ENCODE measurements at places on chromosomes 1 and 21.

DNA sequence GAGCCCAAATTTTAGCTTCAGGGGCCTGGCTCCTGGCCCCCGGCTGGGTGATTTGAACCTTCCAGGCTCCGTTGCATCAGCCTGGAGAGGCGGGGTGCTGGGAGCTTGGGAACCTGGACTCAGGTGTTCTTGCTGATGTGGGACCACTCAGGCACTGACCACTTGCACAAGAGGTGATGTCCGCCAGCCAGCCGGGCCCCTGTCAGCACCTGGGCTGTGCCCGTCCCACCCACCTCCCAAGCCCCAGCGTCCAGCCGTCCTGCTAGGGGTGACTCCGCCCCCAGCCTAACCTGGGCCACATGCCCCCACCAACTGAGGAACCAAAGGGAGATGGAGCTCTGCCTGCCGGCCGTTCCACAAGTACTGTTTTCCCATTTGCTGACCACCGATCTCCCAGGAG, 47.4 kb upstream of the ARHGEF16 start:
- no peak for DNase-seq

- no peak for DNase-seq
These were observed 169.4 kb downstream of the NEK7 start for GRCh38 chr1:198326232-198326631.

DNA sequence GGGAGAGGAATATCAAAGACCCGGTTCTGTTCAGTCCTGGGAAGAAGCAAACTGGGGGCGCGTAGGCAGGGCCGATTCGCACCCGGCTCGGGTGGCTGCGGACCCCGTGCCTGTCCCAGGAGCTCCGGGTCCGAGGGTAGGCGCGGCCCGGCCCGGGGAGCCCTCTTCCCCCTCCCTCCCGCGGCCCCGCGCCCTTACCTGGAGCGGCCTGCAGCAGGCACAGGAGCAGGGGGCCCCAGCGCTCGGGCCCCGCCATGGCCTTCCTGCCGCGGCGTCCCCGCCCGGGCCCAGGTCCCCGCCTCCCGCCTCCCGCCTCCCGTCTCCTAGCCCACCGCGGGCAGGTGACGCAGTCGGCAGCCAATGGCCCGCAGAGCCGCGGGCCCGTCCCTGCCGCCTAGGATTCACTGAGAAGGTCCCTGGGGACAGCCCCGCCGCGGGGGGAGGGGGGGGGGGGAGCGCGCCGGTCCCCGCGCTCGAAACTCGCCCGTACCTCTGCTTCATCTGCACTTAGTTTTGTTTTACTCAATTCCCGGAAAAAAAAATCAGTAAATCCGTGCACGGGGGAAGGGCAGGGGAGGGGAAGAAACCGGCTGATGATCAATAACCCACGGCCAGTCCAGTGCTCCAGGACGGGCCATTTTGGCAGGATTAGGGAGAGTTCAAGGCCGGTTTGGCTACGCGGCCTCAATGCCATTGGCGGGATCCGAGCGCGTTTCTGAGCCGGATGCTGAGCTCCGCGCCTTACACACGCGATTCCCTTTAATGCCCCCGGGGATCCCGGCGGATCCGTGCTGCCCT, at the start of gene IFNLR1:
Gene IFNLR1, minus strand, starts transcription at position 297 of the 798 bp plus-strand sequence. Its CDS starts 41 bp downstream, at position 256.
- no peak for DNase-seq

DNA sequence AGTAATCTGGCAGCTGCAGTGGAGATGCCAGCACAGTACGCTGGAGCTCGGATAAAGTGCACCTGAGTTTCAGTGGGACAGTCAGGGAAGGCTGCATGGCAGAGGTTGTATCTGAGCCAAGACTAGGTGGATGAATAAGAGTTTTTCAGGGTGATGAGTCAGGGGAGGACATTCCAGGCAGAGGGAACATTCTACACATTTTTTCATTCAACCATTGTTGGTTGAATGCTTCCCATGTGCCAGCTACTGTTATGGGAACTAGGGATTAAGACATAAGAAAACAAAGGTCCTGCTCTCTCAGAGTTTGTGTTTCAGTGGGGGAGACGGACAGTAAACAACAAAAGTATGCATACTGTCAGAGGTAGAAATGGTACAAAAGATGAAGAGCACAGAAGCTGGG, 5.2 kb downstream of the LEPR start:
- no peak for DNase-seq

DNA sequence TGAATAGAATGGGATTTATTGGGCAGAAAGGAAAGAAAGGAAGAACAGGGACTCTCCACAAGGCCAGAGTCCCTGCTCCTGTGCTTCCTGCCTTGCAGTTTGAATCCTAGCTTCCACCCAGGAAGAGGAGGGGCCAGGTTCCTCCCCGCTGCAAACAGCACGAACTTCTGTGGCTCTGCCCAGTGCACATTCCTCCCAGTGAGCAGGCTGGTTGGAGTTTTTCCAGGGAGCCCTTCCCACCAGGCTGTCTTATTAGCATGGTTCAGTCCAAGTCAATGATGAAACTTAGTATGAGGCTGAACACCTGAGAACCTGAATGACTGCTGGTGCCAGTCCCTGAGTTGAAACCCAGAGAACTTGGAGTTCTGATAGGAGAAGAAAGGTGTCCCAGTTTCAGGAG, 247.2 kb downstream of the DUSP10 start:
- no peak for DNase-seq

DNA sequence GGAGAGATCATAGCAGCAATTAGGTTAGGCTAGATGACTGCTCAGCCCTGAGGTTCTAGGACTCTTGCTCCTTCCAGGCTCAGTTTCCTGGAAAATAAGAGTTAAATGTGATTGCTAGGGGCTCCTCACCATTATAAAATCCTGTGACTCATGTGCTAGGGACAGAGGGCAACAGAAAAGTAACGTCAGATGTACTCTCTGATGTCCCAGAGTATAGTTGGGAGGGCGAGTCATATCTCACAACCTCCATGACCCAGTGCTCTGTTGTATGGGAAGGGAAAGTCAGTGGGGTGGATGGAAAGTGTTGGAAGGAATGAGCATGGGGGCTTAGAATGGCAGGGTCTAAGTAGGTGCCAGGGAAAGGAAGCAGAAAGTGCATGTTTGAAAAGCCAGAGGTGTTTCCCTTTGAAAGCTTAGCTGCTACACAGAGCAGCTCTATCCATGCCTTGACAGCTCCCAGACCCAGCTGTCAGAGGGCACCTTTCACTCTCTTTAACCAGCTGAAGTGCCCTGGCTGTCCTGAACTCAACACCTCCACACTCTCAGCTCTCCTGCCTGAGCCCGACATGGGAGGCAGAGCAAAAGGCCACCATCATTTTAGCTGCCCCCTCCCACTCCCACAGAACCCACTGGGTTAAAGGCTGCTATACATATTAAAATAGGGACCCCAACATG, 11.6 kb downstream of the GJA5 start:
- DNase-seq = no peak

DNA sequence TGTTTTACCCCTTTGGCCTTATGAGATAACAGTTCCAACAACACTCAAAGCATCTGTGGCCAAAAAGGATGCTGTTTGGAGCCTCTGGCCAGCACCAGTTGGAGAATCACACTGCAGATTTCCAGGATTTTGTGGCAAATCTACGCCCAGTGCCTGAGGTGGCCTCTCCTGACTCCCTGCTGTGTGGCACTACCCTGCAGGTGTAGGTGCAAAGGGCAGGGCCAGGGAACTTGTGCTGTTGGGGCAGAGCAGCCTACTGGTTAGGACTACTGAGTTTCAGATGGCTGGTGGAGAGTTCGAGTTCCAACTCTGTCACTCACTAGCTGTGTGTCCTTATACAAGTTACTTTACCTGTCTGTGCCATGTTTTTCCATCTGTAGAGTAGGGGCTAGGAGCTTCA, 170.5 kb downstream of the PTPRU start:
- DNase-seq = no peak

DNA sequence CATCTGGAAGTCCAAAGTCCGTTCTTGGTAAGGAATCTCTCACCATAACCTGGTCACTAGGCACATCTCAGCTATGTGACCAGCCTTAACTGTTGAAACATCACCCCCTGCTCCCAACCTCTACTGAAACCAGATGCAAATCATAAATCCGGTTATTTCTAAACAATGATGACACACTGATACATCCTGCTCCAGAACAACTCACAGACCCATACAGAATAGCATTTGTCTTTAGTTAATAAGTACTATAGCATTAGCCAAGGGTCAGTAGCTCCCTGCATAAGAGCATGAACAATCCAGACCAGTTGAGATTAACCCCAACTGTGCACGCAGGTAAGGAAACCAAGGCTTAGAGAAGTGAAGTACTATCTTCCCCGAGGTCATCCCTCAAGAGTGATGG, 38.0 kb upstream of the KCTD3 start:
- no peak for DNase-seq

GRCh38 chr1:210681158-210681557, 352.5 kb downstream of the HHAT start:
- peak; percentile 17 for DNase-seq

DNA sequence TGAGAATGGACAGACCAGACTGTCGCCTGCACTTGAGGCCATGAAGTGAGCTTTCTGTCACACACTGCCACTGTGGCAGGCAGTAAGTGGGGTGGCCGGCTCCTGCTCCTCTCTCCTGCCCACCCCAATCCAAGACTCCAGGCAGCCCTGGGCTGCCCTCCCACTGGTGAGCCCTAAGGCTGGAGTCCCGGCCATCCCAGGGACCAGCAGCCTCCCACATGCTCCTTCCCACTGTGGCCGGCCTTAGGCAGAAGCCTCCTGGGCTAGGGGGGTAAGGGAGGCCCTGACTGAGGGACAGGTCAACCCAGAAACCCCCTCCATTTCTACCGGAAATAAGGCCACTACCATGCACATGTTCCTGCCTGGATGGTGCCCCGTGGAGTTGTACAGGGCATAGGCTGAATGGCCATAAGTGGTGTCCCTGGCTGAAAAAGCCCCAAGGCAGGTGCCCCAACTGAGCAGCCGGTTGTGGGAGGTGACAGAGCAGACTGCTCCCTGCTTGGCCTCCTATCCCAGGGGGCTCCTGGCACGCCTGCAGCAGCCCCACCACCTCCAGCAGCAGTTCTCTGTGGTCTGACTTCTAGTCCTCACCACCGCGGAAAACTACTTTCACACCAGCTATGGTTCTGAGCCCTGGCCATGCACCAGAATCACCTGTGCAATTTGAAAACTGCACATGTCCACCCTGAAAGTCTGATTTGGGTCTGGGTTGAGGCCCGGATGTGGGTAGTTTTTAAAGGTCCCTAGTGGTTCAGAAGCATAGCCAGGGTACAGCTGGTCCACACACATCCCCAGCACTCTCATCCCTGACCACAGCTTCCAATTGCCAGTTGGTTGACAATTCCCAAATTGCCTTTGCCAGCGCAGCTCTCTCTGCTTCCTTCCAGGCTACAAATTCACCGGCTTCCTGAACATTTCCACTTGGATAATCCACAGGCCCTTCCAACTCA, 1.6 kb upstream of the ARTN start:
- no peak for DNase-seq

Measured in AG04449 (cell line).